Foreskin fibroblast (primary cell): ENCODE measurements at places on chromosomes 1 and 21.
A peak's percentile ranks its signal among the peaks of the same experiment; 100 is the strongest.

DNA sequence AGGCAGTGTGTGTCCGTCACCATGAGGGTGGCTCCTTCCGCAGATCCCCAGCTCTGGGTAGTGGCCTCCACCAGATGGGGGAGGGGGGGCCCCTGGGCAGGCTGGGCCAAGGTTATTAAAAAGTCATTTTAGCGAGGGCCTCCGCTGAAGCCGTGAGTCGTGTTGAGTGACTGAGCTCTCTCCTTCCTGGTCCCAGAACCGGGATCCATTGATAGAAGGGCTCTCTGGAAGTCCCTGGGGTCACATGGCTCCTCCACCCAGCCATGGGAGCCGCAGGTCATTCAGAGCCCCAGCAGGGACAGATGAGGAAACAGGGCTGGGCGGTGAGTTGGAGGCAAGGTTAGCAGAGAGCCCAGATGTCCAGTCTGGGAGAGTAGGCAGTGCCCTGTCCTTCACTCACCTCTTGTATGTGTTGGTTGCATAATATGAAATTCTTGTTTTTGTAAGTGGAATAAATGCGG is 12.9 kb downstream of the MIIP start:
- DNase-seq: no peak

GRCh38 chr1:182607566-182607965 is 3.4 kb upstream of the RGS16 start:
- no peak for DNase-seq

DNA sequence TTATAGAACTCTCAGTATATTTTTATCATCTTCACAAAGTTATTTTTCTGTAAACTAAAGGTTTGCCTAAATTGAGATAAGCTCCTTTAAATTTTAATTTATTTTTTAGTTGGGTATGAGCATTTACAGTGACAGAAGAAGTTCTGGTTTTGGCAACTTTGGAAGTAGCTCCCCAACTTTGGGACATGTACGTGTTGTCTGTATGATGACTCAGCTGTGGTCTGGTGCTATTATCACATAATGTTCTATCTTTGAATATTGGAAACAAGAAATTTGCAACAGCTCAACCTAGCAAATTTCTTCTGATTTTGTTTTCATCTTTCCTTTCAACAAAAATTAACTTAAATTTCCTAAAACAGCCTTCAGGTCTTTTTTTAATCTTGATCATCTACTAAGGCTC is 46.6 kb upstream of the C1orf105 start:
- peak; percentile 29 for DNase-seq

DNA sequence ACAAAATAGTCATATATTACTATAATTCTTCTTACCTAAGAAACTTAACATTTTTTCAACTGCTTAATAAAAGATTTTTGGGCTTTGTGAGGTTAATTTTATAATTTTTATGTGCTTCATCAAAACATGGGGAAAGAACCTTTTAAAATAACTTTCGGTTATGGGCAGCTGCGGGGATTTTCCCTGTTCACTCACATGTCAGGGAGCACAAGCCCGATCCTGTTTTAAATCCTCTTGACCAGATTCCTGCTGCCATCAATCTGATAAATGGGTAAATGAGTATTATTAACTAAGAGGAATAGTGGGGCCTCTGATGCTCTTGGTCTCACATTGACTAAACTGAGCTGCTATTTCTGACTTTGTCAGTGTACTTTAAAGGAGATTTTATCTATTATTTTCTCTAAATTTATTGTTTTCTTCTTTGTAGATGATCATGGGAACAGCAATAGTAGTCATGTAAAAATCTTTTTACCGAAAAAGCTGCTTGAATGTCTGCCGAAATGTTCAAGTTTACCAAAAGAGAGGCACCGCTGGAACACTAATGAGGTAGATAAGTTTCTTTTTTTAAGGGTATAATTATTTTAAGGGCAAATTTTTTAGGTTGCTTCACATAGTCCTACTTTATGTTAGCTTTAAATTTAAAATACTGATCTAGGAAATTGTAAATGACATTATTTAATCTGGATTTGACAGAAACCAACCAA is 39.6 kb downstream of the CAMTA1 start:
- no peak for DNase-seq

DNA sequence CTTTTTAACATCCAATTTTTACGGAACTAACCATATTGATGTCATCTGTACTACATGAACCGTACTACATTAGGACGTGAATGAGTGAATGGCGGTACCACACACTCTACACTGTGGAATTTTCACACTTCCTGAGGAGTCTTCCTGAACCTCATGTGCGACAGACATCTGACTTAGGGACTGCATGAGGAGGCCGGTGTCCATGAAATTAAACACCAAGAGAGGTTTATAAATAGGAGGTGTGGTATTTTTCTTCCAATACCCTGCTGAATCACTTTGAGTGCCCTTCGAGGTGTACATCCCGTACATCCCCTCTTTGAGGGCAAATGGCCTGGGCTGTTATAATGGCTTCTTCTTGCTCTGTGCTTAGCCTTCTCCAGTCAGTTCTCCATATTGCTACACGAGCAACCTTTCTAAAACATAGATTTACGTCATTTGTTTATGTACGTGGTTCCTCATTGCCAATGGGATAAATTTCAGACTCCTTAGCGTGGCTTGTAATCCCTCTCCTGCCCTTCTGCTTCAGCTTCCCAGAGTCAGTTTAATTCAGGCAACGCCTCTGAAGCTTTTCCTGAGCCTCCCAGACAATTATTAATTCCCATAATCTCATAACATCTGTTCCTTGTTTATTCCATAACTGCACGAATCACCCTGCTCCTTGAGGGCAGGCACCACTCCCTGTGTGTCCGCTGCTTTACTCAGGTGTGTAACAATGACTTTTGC is 9.4 kb downstream of the ST3GAL3 start:
- DNase-seq: peak; percentile 25

DNA sequence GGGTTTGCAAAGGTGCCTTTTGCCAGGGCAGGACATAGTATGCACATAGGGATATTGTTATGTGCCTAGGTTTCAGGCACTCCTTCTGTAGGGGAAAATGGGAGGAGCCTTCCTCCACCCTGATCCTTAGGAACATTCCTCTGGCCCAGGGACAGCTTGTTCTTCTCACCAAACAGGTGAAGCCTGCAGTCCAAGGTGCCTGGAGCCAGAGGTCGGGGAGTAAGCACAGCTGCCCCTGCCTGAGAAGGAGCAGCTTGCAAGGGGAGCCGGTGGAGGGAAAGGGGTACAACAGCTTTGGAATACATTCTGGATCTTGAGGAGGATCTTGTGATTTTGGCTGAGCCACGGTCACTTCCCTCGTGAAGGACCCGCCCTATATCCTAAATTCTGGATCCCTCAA is 82.4 kb upstream of the CD1D start:
- DNase-seq: no peak

- DNase-seq: no peak
Observed at GRCh38 chr1:26811708-26812107, 14.8 kb upstream of the ZDHHC18 start.

DNA sequence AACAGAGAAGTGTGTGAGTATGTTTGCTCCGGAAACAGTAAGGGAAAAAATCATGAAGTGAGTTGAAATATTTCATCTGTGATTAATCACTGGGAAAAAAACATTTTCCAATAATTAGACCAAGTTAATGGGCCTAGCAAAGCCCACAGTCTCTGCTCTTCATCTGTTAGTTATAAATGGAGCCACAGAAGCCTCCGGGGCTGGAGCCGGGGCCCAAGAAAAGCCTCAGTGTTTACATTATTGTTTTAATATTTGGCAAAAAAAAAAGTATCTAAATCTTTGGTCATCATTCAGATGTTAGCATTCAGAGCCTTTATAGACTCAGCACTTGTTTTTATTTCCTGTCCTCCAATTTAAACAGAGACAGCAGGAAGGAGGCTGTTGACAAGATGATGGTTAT is 115.0 kb downstream of the UBE2U start:
- peak; percentile 10 for DNase-seq

DNA sequence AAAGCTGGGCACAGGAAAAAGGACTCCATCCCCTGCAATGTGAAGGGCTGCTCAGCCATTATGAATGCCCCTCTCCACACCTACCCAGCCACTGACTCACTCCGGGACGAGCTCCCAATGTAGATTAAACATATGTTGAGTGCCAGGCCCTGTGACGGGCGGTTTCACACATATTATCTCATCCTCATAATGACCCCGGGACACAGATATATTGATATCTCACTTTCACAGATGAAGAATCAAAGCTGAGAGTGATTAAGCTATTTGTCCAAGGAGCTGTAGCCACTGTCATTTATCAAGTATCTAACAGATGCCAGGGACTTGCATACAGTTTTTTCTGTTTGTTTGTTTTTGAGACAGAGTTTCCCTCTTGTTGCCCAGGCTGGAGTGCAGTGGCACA is 35.0 kb upstream of the SLC30A1 start:
- no peak for DNase-seq

DNA sequence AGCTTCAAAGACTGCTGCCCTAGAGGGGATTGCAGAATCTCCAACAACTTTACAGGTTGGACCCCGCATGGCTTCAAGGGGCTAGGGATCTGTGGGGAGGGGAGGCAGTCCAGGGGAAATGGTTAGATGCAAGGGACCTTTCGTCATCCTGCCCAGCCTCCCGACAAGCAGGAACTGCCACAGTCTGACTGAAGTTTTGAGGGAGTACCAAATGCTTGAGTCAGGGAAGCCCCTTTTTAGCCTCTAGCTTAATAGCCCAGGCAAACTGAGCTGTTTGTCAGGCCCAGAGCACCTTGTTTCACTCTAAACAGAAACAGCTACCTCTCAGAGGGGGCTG is 1.1 kb downstream of the TOR3A start:
- no peak for DNase-seq

- DNase-seq: peak; percentile 71
Observed at GRCh38 chr1:156704930-156705320, 458 bp downstream of the CRABP2 start.

- no peak for DNase-seq
Observed at GRCh38 chr1:27136998-27137542, 17.9 kb downstream of the SLC9A1 start.

DNA sequence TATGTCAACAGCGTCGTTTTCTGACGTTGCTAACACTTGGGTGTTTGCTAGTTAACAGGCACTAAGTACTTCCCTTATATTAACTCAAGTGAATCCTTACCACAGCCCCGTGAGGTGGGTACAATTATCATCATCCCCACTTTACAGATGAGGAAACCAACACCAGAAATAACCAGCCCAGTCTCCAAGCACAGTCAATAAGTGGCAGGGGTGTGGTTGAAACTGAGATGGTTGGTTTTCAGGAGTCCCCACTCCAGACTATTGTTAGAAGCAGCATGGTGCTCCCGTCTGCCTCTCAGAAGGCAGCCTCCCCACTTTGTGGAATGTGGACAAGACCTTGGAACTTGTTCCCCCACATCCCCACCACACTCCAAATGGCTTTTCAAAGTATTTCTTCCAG is 45.7 kb upstream of the ACOT11 start:
- DNase-seq: no peak

DNA sequence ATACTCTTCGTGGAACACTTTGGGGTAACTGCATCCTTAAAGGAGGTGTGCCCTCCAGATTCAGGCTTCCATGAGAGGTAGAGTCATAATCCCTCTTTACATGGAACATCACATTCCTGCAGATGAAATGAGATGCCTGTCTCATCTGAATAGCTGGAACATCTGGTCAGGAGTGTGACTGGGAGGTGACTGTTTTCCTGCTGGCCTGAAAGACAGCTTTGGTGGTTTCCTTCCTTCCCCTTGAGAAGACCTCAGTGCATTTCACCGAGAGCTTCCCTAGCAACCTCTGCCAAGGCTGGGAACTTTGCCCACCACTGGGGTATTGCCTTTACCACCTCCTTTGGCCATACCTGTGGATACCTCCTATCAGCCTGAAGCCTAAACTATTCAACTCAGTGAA is 46.7 kb upstream of the GUCA2A start:
- DNase-seq: peak; percentile 70

DNA sequence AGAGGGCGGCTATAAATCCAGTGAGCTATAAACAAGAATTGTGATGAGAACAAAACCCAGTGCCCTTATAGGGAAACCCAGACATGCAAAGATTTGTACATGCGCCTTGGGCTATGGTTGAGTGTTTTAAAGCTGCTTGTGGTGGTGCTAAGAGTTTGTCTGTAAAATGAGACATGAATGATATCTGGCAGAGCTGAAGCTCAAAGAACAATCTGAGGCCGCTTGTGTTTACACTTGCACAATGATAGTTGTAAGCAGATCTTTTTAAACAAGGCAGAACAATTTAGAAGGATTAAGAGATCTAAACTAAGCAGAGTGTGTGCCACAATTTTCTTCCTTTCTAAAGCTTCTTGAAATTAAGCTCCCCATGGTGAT is 80.4 kb upstream of the ADAMTS5 start:
- peak; percentile 71 for DNase-seq

DNA sequence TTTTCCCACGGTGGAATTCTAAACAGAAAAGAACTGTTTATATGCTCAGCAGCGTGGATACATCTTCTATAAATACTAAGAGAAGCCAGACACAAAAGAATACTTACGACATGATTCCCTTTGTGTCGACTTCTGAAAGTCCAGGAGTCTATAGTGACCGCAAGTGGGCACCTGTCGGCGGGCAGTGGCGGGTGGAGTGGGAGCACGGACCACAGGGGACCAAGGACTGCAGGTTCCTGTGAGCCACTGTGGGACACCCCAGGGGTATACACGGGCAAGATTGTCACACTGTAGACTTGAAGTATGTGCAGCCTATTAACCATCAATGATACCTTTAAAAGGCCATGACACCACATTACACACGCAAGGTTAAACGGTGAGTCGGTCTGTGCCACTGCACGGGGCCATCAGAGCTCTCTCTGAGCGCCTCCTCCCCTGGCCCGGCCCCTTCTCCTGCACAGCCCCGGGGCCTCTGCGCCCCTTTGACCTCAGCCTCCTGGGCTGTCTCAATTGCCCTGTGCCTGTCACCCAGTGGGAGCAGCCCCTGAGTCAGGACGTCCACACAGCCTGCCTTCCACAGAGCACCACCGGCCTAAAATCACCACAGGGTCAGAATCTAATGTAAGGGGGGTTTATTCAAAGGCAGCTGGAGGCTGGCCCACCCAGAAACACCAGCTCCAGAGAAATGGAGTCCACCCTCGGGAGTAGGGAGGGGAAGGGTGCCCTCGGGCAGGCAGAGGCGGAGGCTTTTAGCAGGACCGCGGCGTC is 90.0 kb upstream of the COL6A1 start:
- no peak for DNase-seq

DNA sequence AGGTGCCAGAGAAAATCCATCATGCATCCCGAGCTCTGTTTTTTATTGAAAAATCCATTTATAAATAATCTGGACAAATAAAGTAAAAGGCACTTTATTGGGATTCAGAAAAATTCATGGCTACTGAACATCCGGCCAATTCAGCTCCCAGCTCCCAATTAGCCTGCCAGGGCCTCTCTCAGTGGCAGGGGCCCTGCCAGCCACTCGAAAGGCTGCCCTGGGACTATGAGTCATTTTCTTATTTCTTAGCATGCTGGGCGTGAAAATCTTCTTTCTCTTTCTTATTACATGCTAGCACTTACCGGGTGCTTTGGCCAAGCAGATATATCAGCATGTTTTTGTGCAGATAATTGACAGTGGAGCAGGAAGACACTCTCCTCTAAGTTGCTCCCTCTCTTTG is 283.3 kb downstream of the CAMTA1 start:
- DNase-seq: no peak

DNA sequence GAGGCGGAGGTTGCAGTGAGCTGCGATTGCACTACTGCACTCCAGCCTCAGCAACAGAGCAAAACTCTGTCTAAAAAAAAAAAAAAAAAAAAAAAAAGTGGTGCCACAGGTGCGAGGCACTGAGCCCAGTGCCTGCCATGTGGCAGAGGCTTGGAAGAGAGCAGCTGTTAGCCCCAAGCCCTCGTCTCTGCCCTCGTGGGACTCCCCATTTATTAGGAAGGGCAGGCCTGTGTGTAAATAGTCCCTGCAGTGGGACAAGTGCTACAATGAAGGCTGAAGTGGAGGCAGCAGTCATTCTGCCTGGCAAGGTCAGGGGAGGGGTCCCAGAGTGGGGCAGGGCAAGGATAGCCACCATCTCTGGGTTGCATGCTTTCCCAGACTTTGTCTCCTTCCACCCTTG is 6.5 kb downstream of the RPS6KA1 start:
- no peak for DNase-seq
